Fibroblast of skin of right biceps (primary cell): ENCODE measurements at places on chromosomes 2 and 18.
A peak's percentile ranks its signal among the peaks of the same experiment; 100 is the strongest.

DNA sequence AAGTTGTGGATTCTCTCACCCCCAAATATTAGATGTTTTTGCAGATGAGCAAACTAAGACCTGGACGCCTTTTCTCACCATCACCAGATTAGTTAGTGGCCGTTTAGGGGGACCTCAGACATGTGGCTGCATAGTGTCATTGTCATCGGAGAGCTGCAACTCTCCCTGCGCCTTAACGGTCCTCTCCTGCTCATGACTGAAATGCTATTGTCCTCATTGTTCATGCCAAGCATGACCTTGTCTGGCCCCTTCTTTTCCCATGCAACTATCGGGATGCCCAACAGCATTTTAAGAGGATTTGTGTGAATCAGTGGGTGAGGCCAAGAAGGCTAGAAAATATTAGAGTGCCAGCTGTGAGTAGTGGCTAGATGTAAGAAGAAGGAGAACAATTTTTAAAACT, 174.2 kb downstream of the SOCS6 start:
- no peak for DNase-seq

DNA sequence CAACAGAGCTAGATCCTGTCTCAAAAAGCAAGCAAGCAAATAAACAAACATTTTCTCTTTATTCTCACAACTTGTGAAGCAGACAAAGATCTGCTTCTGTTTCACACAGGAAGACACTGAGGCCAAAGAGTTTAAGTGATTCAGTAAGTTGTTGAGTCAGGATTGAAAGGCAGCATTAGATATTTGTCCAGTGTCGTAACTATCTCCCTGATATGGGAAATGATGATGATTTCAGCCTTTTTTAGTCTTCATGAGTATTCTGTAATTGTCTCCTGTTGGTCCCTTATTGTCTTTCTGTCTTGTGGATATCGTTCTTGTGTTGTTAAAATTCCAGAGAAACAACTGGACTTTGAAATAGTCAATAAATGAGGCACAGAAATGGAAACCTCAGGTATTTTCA, 59.6 kb downstream of the GATA6 start:
- DNase-seq: peak; percentile 55

DNA sequence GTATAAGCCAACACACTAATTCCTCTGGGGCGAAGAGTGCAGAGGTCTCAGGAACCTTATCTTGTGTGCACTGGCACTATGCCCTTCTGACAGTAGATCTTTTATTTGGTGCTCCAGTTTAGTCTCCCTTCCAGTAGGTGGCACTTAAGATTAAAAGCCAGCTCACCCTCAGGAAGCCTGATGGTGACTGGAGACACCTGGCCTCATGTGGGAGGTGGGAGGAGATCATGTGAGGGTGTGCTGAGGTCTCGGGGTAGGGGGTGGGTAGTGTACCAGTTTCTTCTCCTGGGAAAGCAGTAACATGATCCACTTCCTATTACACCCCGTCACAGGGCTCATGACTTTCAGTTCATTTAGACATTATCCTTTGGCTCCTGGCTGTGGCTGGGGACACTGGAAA, 654.9 kb downstream of the ADCYAP1 start:
- DNase-seq: no peak

GRCh38 chr18:27772081-27772480, 404.8 kb downstream of the CDH2 start:
- DNase-seq: no peak

GRCh38 chr2:241855888-241856422, 2.7 kb downstream of the PDCD1 start:
- DNase-seq: no peak

GRCh38 chr2:162074632-162074895, 549 bp upstream of the DPP4 start:
- no peak for DNase-seq

GRCh38 chr18:73942081-73942625, 205.5 kb downstream of the FBXO15 start:
- no peak for DNase-seq

DNA sequence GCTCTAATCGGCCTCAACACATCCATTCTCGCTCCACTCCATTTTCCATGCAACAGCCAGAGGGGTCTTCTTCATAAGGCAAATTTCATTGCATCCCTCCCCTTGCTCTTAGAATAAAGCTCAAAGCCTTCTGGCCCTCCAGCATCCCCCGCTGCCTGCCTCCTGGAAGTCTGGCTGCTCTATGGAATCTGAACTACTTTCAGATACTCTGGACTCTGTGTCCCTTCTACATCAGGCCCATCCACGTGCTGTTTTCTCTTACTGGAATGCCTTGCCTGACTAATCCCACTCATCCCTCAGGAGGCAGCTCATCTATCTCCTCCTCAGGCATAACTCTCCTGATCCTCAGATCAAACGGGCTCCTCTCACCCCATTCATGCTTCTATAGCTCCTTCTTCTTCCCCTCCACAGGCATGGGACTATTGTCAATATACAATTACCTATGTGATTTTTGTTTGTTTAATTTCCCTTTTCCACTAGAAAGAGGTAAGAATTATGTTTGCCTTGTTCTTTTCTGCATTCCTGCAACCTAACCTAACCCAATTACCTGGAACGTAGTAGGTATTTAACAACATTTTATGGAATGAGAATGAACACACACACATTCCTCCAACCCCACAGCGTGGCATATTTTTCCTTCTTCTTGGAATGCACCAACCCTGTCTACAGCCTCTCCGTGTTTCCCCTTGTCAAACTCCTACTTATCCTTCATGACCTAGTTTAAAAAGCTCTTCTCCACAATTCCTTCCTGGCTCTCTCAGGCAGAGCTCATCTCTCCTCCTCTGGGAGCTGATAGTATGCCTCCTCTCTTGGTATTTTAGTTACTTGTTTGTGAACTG, 49.5 kb downstream of the LBH start:
- DNase-seq: peak; percentile 48
